GM19239 (cell line): ENCODE measurements at places on chromosomes 16 and 17.

- DNase-seq, result no peak
These were observed 73.6 kb upstream of the HAS3 start for GRCh38 chr16:69031877-69032301.

DNA sequence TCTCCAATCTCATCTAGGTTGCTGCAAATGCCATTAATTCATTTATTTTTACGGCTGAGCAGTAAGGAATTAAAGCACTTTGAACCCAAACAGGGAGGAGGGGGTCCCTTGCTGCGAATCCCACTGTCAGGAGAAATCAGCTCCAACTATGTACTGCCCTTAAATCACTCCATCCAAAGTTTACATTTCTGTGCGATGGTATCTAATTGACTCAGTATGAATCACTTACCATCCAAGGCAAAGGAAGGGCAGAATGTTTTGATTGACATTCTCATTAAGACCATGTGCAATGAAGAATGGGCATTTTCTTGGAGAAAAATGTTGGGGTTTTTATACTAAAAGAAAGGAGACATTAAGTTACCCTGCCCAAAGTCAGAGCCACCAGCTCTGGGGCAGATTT lies 47.7 kb upstream of the XYLT1 start:
- DNase-seq, result no peak

DNA sequence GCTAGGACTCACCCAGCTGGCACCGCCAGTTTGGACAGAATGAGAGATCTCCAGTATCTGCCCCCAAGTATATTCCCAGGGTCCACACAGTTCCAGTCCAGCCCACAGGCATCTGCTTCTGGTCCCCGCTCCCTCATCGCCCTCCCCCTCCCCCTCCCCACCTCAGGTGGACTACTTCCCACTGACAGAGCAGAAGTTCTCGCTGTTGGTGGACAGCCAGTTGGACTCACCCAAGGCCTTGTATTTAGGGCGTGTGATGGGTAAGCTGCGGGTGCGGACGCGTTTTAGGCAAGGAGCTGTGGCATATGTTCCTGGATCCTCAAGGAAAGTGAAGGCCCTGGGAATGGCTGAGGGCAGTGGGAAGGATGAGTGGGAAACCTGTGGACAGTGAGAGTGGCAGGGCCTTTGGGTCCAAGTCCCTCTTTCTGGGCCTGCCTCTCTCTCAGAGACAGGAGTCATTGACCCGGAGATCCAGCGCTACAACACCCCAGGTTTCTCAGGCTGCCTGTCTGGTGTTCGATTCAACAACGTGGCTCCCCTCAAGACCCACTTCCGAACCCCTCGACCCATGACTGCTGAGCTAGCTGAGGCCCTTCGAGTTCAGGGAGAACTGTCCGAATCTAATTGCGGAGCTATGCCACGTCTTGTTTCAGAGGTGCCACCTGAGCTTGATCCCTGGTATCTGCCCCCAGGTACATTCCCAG lies 14.9 kb downstream of the CNTNAP1 start:
- no peak for DNase-seq

DNA sequence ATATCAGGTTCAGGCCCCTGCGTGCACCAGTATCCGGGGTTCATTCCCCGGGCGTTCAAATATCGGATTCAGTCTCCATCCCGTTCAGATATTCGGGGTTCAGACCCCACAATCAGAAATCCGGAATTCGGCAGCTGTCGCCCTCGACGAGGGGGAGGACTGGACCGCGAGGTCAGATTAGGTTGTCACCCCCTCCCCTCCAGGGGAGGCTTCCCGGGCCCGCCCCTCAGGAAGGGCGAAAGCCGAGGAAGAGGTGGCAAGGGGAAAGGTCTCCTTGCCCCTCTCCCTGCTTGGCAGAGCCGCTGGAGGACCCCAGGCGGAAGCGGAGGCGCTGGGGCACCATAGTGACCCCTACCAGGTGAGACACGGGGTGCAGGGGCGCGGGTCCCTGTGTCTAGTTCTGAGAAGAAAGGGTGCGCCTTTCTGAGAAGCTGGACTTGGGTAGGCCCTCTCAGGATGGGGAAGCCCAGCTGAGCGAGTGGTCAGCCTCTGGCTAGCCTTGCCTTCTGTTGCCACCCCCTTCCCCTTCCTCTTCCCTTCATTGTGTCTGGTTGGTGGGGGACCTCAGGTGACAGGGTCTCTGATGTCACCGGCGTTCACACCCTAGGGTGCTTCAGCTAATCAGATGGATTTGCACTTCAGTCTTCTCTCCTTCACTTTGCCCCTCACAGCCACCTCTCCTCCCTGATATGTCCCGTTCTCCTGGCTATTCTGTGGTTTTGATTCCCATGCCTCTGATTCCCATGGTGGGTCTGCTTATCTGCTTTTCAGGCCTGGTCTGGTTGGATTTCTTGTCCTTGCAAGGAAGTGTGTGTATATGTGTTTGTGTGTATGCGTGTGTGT lies 844 bp downstream of the TAOK2 start:
- DNase-seq, result no peak

DNA sequence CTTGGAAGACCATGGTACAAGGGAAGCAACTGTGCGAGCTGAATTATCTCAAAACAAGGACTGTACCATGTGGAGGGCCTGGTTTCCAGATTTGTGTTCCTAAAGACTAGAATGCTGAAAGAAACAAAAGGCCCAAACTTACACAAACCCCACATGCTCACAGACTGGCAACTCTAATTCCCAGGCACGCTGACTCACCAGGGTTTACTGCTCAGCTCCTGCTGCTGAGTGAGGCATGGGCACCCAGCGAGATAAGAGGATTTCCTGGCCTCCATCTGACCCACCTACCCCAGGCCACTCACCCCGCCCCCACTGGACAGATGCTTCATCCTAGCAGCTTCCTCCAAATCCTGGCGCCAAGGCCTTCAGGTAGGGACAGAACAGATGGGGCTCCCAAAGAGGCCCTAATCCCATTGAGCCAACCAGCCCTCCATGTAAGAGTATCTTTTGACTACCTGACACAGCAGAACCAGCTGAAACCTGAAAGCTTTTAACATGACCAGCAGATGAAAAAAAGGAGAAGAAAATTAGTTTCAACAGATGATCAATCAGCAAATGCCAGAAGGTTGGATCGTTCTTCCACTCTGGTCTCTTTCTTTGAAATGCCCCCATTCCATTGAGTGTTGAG lies 33.9 kb downstream of the DCUN1D3 start:
- DNase-seq, result no peak

- DNase-seq, result no peak
These were observed 27.2 kb downstream of the HASPIN start for GRCh38 chr17:3750926-3751325.

DNA sequence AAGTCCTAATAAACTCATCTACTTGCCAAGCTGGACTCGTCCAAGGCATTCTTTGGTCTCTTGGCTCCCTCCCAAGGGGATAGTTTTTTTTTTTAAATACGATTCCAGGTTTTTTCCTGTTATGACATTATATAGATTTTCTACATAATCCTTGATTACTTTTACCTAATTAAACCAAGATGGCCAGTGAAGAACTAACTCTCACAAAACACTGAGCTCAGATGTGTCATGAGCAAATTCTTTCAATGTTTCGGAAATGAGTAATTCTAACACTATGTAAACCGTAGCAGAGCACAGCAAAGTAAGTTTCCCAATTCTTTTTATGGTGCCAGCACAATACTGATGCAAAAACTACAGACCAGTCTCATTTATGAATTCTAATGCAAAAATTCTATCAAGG lies 1.8 kb downstream of the ZNF23 start:
- DNase-seq, result no peak

DNA sequence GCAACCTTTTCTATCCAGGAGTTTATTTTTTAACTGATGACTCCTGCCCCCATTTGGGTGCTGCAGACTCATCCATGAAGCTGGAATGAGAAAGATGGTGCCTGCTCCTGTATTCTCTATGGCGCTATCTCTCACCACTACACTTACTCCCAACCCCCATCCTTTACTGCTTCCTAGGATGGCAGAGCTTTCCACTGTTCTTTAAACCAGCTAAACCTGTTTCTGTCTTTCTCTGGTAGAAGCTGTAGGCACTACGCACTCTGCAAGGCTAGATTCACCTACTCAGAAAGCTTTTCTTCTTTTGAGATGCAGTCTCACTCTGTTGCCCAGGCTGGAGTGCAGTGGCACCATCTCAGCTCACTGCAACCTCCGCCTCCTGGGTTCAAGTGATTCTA lies 47.0 kb downstream of the ADAMTS18 start:
- no peak for DNase-seq

DNA sequence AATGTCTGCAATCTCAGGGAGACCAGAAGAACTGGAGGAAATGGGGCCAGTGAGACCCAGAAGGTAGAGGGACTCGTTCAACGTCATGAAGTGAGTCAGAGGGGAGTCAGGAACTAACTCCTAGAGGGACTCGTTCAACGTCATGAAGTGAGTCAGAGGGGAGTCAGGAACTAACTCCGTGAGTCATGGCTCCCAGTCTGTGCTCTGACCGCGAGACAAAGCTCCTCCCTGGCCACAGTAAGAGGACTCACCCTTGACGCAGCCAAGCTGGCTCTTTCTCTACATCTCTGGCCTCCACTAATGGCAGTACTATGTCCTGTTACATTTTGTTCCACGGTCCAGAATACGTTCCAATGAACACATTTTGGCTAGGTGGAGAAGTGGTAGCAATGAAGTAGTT lies 902.5 kb downstream of the KCNJ2 start:
- DNase-seq, result no peak

- no peak for DNase-seq
These were observed 12.9 kb upstream of the MEAK7 start for GRCh38 chr16:84517366-84517765.

- DNase-seq, result no peak
These were observed 74.2 kb upstream of the DNAJA2 start for GRCh38 chr16:47047524-47048203.

- no peak for DNase-seq
These were observed 26.2 kb upstream of the ZNF652 start for GRCh38 chr17:49388290-49388640.

DNA sequence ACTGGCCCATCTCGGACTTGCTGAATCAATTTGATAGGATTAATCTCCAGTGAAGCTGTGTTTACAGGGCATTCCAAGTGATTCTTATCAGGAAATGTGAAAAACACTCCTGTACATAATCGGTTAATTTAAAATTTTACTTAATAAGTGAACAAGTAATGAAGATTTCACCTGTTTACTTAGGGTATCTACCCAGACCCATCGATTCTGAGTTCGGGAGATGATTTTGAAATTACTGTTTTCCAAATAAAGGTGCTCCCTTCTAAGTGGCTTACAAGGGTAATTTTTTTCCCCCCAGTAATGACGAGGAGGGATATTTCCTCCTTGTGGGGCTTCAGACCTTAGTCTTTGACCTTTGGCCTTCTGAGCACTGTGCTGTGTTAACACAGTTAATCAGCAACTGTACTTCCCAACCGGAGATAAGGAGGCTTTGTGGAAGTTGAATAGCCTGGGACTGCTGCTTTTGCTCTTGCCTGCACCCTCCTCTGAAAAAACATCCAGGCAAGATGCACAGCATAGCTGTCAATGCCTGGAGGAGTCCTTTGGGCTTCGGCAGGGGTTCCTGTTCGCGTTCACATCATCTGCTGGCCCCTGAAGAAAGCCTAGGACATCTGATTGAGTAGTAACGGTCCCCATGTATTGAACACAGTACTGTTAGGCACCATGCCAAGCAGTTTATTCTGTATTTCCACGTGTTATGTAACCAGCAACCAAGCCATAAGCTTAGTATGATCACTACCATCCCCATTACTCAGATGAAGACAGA lies 1.8 kb downstream of the FAHD1 start:
- DNase-seq, result no peak

- no peak for DNase-seq
These were observed 124.7 kb downstream of the C16orf78 start for GRCh38 chr16:49498264-49498663.

DNA sequence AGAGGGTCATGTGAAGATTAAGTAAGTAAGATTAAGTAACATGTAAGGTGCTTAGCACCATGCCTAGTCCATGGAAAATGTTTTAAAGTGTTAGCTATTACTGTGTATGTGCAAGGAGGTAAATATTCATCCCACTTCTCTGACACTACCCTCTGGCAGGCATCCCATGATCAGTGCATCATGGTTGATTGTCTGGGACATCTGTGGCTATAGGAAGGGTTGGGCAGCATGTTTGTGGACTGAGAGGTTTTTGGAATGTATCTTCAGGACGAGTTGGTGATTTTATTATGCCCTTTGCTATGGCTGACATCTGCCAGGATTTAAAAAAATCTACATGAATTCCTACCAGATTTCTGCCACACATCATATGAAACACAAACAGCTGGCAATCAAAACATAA lies 6.5 kb upstream of the TAOK1 start:
- DNase-seq, result no peak

GRCh38 chr17:37064206-37064605 lies 115.5 kb downstream of the AATF start:
- no peak for DNase-seq

DNA sequence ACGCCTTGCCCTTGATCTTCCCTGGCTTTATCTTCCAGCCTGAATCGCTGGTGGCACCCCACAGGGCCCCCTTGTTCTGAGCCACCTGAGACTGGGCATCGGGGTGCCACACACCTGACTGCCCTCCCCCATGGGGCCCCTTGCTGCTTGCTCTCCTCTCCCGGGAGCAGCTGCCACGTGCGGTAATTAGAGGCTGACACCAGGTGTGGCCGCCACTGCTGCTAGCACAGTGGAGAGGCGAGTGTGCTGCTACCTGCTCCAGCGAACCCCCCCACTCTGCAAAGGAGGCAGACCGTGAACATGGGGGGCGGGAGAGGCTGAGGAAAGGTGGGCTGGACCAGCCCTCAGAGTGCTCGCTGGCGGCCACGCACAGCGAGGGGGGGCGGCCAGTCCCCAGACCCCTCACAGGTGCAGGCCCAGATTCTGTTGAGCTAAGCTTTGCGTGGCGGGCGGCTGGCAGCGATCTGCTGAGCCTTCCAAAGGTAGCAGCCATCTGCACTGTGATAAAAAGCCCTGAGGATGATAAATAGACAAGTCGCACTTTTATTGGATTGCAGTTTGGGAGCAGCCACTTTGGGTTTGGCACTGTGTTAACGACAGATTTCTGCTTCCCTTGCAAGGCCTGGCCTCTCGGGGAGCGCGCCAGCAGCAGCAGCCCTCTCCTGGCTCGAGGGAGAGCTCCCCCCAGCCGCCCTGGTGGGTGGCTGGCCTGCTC lies 167.9 kb upstream of the GSE1 start:
- DNase-seq, result no peak

DNA sequence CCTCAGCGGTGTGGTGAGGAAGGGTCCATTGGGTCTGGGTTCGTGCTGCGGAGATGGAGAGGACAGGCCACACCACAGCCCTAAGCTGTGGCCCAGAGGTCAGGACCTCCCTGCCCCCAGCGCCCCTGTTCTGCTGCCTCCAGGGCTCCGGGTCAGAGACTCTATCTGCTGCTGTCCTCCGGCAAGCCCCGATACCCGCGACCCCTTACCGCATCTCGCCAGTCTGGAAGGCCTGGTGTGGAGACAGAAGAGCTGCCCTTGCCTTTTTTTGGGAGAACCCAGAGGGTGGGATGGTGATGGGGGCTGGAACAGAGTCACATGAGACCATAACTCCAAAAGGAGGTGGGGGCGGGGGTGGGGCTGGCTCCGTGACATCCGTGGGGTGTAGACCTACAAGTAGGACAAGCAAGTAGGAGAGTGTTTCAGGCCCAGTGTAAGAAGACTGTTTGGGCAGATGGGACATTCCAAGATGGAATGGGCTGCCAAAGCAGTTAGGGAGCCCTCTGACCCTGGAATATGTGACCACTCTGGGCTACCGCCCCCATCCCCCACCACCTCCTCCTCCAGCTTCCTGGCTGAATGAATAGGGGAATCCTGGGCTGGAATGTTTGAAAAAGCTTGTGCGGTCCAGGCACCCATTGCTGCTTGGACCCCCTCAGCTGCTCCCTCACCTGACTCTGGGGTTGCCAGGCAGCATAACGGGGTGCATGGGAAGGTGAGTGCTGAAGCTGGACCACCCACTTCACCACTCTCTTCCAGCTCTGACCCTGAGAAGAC lies 1.4 kb downstream of the XYLT2 start:
- no peak for DNase-seq
